ENCODE measurements at places on chromosomes 7 and 10.

DNA sequence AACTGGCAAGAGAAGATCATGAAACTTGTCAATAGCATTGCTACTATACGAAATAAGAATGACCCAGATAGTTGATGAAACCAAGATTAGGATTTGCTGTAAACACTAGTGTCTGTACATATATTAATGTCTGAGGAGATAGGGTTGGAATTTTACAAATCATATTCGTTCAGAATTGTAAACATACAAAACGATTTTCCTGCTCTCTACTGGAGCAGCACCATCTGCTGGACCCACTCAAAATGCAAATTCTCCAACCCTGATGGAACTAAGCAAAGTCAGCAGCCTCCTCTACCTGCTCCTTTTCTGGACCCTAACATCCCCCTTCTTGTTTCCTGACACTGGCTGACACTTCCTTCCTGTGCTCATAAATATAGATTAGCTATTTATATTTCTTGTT lies 29.4 kb upstream of the SGMS1 start:
- DNase-seq = no peak

DNA sequence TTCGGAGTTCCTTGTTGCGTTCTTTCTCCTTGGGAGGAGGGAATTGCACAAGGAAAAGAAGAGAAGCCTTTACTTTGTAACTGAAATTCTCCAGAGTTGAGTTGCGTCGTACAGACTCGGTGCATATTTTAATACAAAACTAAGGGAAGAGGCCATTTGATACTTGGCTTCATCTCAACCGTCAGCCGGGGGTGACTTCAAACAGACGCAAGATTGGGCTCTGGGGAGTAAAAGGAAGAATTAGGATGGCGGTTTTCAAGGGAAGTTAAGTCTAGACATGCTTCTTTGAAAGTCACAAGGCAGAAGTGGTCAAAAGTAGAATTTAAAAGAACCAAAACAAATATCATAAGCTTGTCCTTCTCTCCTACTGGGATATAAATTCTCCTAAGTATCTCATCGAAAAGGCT lies 1.6 kb downstream of the PRR15 start:
- DNase-seq = no peak

DNA sequence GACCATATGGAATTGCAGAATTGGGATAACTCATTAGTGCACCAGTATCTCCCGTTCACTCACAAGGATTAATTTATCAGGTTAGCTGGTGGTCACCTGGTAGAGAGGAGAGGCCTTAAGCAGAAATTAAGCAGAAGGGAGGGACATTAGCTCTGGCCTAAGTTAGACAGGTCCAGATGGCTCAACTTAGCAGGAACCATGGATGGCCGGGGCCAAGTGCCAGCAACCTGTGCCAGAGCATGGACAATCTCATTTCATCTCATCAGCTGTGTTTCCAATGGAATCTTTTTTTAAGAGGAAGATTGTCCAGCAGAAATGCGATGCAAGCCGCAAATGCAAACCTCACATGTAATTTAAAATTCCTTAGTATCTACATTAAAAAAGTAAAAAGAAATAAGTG lies 82.2 kb downstream of the JCAD start:
- DNase-seq = no peak

DNA sequence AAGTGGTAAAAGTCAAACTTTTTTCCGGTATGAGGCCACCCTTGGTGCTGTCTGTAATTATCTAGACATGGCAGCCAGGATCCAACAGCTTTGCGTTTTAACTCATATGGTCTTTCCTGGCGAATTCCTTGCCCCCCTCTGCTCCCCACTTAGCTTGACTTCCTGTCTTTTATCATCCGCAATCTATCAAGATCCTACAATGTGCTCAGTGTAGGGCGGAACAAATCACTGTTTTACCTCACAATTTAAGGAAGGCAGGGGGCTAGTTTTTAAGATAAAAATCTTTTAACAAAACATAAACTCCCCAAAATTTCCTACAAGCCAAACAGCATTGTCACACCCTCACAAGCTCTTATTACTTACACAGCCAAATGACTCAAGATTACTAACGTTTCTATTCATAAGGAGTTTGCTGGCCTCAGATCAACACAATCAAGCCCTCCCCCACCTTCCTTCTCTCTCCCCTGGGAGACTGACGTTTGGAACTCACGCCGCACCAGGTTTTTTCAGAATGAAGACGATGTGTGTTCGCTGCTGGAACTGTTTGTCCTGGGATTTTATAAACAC lies 1.3 kb upstream of the CDK14 start:
- DNase-seq = no peak

- DNase-seq = no peak
These were observed 13.9 kb downstream of the VCL start for GRCh38 chr10:74011770-74012169.
